ENCODE measurements at places on chromosomes 16 and 17.
A peak's percentile ranks its signal among the peaks of the same experiment; 100 is the strongest.

DNA sequence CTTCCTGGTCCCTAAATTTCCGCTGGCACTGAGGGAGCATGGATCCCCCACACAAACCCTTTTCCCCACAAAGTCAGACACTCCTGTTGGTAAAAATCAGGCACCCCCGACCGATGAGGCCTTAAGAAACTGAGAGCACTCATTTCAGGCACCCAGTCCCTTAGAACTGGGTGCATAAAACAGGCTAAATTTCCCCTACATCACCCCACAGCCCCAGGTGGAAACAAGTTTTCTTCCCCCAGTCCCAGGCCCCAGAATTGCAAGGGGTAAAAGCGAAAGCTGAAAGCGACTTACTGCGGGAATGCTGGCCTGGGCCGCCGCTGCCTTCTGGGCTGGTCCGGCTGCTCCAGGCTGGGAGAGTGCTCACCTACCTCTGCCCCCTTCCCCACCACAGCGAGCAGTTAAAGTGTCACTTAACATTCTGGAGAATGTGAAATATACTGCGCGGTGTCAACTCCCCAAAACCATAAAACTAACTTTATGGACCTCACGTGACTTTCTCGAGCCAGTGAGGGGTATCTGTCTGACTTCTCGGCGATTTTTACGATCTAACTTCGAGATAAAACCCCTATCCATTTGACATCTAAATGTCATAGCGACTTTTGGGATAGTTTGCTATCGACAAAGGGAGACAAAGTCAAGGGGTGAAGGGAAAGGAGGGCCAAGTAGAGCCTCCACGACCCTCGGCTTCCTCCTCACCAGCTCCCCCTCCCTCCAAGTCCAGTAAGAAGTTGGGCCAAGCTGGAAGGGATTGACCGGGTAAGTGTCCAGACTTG is at the start of gene HOXB3:
TSS of gene HOXB3 (minus strand) at position 411 of the 776 bp plus-strand sequence. CDS start 37,767 bp downstream, outside the sequence.
- no peak for DNase-seq

DNA sequence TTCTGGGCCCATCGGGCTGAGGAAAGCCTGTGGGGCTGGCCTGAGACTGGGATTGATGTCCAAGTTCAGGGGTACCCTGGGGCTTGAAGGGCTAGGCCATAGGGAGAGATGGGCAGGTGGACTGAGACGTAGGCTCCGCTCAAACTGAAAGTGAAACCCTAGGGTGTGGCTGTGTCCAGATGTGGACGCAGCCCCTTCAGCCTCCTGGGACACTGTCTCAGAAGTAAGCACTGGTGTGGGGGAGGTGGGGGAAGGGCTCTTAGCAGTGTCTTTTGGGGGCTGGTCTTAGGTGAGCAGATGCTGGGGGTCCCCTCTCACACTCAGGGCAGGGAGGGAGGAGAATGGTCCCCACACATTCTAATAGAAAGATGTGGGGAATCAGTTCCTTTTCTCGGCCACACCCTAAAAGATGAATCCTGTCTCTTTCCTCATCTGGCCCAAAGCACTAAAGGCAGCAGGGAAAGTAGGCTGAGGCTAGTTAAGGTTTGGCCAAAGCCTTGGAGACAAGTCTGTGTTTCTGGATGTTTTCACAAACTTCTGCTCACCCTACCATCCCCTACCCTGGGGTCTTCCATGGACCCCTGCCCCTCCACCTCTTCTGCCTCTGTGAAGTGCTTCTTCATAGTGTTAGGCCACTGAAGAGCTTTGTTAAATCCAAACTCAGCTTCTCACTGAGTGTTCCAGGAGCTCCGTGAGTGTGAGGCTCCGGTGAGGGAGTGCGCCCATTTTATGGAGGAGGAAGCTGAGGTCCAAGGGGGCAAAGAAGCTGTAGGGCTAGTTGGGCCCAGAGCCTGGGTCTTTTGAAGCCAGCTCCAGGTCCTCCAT is 5.6 kb downstream of the FMNL1 start:
- DNase-seq, result no peak

- no peak for DNase-seq
Measured at GRCh38 chr16:11001611-11002010, 57.2 kb downstream of the CLEC16A start.

GRCh38 chr16:74902161-74902560 is 82.8 kb downstream of the WDR59 start:
- no peak for DNase-seq

GRCh38 chr16:66689282-66689681 is 7.3 kb downstream of the CMTM4 start:
- no peak for DNase-seq

GRCh38 chr17:19703828-19704613 is 12.4 kb downstream of the SLC47A2 start:
- DNase-seq, result no peak

DNA sequence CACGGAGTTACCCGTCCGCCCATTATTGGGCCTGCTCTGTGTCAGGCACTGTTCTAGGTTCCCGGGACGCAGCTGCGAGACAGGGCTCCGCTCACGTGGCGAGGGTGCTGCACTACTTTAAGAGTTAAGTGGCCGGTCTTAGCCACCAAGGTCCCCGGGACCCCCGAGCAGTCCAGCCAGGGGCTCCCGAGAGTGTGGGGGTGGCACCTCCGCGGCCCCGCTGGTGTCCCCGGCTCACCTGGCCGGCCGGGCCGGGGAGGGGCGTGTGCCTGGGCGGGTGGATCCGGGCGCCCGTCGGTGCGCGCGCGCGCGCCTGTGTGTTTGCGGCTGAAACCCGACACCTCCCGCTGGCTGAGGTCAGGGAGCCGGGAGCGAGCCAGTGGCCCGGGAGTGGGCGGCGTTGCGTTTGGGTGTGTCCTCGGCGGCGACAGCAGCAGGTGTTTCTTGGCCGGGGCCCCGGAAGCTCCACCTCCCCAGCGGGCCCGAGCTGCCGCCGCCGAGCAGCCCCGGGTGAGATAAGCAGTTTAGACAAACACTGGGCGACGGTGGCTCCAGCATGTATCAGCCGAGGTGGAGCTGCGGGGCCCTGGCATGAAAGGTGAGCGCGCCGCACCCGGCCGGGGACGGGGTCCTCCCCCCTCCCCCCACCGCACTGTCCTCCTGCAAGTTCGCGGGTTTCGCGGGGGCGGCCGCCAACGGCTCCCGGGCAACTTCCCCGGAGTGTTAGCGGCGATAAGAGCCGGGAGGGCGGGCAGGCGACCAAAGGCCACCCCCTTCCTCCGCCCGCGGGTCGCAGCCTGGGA is at the start of gene GSE1:
TSS of gene GSE1 (plus strand) at position 522 of the 803 bp plus-strand sequence. CDS start at position 592, 70 bp downstream.
- DNase-seq, result peak; percentile 93

All from NCI-H2171 treated with DMSO at 0.1 percent for 48 hours (cell line).